ENCODE measurements at places on chromosomes 5 and 9.

DNA sequence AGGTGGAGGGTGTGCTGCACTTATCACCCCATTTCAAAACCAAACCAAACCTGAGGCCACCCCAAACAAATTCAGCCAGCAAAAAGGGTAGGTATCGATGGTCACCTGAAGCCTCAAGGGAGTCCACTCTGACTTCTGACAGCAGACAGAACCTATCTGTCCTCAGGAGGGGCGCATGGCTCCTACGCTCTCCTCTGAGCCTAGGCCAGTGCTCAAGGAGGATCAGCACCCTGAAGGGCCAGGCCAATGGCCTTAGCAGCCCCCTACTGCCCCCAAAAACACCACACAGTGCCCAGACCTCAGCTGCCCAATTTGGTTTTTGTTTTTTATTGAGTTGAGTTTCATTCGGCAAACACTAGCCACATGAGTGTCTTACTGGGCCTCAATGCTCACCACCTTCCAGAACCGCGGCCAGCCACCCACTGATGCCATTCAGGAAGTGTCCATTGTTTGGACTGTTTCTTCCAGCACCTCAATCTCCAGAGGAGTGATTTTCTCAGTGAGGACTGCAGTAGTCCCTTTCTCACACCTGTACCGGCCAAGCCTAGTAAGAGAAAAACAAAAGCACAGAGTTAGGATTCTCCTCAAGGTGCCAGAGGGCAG is 62.0 kb downstream of the PSMB7 start:
- no peak for DNase-seq

DNA sequence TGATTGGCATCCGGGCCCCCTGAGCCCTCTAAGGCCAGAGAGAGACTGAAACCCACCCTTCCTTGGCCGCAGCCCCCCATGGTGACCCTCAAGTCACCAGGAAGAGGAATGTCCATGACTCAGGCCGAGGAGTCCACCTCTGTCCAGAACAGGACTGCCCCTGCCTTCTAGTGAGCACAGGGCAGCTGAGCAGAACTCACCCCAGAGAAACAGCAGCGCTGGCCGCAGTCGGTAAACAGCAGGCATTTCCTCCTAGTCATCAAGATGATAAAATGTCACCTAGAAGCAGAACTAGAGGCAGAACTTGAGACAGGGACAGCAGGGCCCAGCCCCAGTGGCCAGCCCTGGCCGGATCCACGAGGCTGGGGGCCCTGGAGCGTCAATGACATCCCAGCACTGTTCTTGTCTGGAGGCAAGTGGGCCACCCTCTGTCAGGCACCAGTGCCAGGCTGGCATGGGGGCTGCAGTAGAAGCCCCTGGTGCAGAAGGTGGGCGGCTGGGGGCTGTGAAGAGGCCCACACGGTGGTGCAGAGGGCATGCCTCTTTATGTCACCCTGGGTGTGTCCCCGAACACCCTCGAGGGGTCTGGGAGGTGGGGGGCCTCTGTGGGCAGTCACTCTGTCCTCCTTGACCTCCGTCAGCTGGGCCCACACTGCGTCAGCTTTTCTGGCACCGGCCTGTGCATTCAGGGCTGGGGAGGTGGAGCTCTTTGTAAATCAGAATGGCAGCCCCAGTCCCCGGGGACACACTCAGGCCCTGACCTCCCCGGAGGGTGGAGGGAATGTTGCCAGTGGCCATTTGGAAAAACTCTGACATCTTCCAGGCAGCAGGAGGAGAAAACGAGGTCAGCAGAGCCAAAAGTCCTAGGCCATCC is 83.0 kb downstream of the NTNG2 start:
- DNase-seq, result no peak

GRCh38 chr5:142852416-142853198 is 82.4 kb downstream of the ARHGAP26 start:
- DNase-seq, result no peak

DNA sequence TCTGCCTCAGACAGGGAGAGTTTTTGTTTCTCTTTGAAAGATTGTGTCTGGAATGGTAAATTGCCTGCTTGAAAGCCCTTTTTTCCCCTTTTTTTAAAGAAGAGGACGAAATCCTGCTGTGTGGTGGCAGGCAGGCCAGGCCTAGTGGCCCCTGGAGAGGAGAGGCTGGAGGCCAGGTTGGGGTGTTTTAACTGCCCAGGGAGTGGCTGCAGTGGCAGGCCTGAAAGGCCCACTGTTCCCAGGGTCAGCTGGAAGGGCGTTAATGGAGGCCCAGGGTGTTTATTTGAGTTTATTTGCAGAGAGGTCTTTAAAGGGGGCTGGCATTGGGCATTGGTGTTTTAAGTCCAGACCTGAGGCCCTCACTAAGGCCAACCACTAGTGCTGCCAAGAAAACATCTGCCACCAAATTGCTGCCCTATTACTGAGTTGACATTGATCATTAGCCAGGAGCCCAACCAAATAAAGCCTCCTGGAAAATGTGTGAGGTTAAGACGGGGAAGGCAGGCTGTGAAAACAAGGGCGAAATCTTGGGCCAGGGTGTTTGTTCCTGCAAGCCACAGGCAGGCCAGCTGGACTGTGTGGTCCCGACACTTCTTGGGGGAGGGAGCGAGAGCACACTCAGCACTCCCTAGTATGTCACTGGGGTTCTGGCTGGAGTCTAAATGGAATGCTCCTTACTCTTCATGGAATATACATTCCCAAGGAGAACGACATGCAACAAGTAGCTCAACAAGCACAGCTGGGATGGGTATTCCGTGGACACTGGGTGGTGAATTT is 5.0 kb downstream of the JADE2 start:
- DNase-seq, result no peak

DNA sequence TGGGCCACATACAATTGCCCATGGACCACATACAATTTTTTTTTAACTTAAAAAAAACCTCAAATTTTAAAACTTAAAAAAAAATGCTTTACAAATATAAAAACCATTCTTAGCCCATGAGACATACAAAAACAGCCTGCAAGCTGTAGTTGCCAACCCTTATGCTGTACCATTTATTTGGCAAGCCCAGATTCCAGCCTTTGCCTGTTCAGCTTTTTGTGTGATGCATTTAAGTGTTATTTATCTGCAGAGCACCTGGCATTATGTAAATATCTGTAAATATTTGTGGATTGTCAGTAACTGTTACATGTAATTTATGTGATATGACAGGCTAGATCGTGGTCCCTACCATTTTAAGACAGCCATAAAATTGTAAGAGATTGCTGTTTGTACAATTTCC is 32.6 kb downstream of the HEXB start:
- no peak for DNase-seq

GRCh38 chr5:127313847-127314473 is 23.4 kb downstream of the MEGF10 start:
- no peak for DNase-seq

GRCh38 chr5:40801771-40802562 is 3.8 kb upstream of the PRKAA1 start:
- DNase-seq, result no peak

DNA sequence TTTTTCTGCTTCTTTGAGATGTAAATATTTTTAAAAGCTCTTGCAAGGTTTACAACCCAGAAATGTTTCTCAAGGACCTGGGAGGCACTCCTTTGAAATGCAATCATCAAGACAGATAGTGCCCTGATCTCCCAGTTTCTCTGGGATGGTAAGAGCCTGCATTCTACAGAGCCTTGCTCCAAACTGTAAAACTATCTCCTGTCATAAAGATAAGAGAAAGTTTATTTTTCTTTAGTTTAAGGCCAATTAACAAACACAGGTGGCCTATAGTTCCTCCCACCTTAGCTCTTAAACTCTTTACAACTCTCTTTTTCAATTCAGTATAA is 1231.1 kb upstream of the NUDT12 start:
- DNase-seq, result no peak

DNA sequence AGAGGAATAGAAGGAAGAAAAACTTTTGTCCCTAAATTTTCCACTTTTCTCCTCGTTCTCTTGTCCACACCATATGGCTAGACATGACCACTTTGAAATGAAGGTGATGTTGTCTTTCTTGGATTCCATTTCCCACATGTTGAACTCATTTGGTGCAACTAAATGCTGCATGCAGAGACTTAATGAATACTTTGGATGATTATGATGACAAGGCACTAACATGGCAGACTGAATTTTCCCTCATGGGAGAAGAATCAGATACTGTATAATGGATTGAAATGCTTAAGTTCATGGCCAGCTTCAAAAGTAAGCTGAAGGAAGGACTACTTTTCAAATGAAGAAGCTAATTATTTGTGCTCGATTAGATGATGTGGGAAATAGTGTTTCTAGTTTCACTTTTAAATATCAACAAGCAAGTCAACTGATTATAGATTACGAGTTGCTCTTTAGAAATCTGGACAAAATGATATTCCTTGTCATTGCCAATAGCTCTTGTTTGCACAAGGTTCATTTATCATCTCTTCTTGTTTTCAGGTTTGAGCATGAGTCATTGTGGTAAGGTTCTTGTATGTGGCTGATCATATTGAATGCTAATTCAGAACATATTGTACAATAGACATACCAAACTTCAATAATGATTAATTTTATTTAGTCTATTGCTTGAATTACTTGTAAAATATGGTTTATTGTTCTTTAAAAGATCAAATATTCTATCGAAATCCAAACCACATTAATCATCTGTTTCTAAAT is 501.3 kb upstream of the FTMT start:
- DNase-seq, result no peak

Measured in cerebellar nuclear complex (tissue), 1 donor.